HuH-7.5 (cell line): ENCODE measurements at places on chromosomes 5 and 9.

GRCh38 chr5:38465061-38465460, 91.4 kb downstream of the LIFR start:
- no peak for DNase-seq

DNA sequence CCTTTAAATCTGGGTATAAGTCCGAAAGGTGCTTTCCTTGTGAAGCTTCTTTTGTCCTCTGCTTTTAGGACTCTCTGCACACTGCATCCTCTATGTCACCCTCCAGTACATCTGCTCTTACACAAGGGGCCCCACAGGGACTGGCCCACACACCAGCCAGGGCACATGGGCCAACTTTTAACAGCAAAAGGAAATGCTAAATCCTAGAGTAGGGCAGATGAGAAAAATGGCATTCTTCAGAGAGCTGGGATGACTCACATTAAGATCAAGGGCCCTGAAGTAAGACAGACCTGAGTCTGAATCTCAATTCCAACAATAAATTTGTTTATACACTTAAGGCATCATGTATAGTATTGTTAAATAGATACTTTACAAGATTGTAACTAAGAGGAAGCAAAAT, 40.3 kb upstream of the CDKN2B start:
- no peak for DNase-seq

GRCh38 chr5:41290810-41291209, 77.5 kb upstream of the C6 start:
- DNase-seq = no peak

DNA sequence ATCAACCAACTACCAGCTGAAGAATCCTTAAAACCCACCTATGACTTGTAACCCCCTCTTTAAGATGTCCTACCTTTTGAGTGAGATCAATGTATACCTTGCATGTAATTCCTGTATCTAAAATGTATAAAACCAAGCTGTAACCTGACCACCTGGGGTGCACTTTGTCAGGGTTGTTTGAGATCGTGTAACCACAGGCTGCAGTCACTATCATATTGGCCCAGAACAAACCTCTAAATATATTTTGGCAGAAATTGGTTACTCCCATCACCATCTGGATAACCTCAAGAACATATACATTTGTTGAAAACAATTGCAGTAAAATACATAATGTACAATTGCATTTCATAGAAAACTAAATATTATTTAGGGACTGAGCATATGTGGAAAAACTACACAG, 8.4 kb downstream of the CARNMT1 start:
- no peak for DNase-seq

DNA sequence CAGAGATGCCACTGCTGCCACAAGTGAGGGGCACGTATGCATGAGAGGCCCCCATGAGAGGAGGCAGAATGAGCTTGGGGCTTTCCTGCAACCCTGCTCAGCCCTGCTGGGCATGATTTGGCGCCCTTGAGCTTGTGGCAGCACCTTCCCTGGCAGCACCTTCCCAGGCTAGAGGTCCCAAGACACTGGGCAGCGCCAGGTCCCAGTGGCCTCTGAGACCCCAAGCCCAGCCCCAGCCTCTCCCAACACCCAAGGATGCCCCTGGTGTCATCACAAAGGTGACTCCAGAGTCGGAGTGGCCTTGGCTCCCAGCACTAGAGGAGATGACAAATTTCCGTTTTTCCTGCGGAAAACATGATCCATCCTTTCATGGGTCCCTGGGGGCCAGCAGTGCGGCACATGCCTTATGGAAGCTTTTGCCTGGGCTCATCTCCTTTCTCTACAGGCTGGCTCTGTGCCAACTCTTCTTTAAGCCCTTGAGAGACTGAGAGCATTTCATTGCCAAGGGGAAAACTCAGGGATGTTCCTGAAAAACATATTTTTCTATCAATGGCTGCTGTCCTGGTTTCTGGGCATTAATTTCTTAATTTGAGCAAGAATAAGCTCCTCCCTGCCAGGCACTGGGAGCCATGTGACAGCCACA, 77.1 kb upstream of the ADAMTS2 start:
- DNase-seq = no peak

- DNase-seq = no peak
Measured at GRCh38 chr5:132463811-132464155, 26.8 kb downstream of the IRF1 start.

GRCh38 chr5:15695215-15695731, 195.3 kb downstream of the FBXL7 start:
- no peak for DNase-seq

- DNase-seq = no peak
Measured at GRCh38 chr5:69484891-69485290, 7.7 kb upstream of the OCLN start.

DNA sequence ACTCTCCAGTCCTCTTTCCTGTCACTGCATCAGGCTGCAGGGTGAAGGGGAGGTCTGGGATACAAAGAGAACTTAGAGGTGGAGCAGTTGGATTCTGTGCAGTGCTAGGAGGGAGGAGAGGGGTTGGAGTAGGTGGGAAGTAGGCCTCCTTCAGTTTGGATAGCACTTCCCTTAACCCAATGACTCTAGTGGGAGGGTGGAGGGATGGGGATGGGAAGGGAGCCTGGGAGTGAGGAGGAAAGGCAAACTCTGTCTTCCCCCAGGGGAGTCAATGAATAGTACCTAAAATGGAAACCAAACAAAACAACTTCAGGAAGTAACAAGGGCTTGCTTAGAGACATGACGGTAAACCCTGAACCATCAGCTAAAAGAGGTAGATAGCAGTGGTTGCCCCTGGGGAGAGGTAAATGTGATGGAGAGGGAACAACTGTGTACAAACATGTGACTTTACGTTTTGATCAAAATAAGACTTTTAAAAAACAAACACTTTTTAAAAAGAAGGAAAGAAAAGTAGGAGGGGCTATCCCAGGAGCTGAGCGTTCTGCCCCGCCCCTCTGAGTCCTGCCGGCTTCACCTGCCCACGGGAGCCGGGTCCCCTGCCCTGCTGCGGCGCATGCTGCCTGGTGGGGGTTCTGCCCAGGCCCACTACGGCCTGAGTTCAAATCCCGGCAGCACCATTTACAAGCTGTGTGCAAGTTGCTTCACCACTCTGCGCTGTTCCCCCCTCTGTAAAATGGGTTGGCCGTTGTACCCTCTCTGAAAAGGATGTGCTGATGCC, 30.9 kb downstream of the GSN start:
- DNase-seq = no peak

- no peak for DNase-seq
Measured at GRCh38 chr5:67179697-67180361, 16.8 kb downstream of the CD180 start.

GRCh38 chr9:96022445-96023051, 147.1 kb downstream of the ERCC6L2 start:
- no peak for DNase-seq

DNA sequence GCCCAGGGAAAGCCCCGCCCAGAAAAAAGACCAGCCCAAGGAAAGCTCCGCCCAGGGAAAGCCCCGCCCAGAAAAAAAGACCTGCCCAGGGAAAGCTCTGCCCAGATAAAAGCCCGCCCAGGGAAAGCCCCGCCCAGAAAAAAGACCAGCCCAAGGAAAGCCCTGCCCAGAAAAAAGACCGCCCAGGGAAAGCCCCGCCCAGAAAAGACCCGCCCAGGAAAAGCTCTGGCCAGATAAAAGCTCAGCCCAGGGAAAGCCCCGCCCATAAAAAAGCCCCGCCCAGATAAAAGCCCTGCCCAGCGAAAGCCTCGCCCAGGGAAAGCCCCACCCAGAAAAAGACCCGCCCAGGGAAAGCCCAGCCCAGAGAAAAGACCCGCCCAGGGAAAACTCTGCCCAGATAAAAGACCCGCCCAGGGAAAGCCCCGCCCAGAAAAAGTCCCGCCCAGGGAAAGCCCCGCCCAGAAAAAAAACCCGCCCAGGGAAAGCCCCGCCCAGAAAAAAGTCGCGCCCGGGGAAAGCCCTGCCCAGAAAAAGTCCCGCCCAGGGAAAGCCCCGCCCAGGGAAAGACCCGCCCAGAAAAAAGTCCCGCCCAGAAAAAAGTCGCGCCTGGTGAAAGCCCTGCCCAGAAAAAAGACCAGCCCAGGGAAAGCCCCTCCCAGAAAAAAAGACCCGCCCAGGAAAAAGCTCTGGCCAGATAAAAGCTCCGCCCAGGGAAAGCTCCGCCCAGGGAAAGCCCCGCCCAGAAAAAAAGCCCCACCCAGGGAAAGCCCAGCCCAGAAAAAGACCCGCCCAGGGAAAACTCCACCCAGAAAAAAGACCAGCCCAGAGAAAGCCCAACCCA, 11.9 kb downstream of the GRIN1 start:
- peak; percentile 85 for DNase-seq

GRCh38 chr5:67620424-67621397, 424.1 kb upstream of the CD180 start:
- no peak for DNase-seq

GRCh38 chr5:194102-194501, 2.8 kb downstream of the LRRC14B start:
- no peak for DNase-seq

DNA sequence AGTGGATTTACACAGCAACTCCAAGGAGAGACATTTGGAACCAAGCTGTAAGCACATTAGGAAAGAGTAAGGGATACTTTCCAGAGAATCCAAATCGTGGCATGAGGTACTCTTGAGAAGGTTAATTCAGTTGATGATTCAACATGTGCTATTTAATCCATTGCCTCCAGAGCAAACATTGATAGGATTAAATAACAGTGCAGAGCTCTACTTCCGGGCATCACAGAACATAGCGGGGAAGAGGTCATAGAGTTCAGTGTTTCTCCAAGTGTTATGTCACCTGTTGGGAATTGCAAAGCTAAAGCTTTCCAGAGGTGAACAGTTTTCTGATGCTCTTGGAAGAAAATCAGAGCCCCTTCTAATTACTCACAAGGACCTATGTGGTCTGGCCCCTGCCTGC, 127.5 kb downstream of the PPP2R2B start:
- DNase-seq = no peak

DNA sequence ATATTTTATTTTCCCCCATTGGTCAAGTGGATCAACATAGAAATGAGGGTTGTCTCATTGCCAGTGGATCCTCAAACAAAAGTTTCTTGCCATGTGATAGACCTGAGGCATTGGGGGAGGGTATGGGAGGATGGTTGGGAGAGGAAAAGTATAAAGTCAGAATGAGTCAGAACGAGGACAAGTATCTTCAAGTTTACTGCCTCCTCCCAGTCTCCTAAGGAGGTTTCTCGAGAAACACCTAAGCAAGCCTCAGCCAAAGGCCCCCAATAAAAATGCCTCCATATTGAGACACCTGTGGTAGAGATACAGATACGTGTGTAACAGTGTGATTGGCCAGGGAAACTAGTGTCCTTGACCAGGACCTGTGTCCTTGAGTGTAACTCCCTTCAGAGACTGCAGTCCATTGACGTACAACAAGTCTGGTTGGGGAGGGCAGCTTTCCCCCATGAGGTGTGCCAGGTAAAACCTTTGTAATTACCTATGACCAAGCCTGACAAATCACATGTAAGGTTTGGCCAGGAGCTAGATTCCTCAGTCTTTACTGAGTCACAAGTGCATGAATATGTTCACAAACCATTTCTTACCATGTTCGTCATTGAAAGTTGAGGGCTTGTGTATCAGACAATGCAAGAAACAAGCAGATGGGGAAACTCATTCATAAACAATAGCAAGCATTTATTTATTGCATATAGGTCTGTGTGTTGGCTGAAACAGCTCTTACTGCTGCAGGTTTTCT, 198.6 kb upstream of the SH3GL2 start:
- DNase-seq = no peak

GRCh38 chr5:141743866-141744272, 61.8 kb upstream of the ARAP3 start:
- DNase-seq = no peak

DNA sequence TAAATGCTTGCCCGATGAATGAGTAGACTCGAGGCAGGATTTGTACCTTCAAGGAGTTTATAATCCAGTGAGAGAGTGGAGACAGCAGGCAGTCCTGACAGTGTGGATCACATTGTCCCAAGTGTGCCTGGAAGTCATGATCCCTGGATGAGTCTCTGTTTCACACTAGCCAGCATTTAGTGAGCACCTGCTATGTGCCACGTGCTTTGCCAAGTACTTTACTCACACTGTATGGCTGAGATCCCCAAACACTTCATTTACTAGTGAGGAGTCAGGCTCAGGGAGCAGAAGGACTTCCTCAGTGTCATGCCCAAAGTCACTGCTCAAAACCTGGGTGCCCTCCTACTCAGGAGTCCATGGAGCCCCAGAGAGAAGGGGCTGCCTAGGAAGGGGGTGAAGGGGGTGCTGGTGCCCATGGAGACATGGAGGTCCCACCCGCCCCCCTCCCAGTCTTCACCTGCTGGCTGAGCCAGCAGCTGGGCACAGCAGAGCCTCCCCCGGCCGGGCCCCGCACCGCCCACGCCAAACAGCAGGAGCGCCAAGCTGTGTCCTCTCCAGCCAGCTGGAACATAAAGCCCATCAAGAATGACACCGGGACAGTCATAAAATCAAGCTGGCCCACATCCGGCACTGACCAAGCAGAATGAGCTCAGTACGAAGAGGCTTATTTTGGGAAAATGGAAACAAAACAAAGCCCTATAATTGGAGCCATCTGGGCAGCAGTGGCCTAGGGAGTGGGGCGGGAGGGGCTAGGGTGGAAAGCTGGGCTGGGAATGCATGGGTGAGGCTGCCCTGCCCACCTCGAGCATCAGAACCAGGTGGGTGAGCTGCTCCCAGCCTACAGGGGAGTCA, 10.6 kb downstream of the LAMC3 start:
- DNase-seq = no peak

DNA sequence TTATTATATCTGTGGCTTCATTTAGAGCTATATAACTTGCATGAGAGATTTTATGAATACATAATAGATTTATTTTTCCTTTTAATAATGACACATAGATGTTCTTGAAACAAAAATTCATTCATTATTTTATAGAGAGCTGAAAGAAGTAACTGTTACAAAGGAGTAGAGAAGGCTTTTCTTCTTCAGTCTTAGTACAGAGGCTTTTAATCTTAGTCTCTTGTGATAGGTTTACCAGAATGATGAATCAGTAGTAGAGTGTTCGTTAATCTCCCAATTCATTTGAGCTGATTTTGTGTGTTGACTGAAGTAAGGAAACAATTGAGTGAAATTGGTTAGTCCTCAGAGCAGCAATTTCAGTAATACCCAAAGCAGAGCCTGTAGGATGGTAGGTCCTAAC, 1284.1 kb upstream of the ACO1 start:
- DNase-seq = no peak

- DNase-seq = no peak
Measured at GRCh38 chr5:34510002-34510401, 146.1 kb upstream of the RAI14 start.

DNA sequence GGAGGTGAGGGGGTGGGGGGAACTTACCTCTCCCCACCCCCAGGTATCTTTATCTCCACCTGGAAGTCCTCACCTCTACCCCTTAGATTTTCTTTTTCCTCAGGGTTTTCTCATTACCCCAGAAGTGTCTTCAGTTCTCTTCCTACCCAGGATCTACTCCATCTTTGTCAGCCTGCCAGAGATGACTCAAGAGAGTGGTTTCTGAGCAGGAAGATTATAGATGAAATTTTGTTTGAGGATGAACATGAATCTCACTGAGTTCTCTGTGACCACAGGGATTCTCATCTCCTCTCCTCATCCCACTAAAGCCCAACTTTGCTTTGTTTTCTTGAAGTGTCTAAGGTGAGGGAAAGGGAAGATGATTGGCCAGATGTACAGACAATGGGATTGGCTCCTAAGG, 5.2 kb upstream of the HINT2 start:
- no peak for DNase-seq

- DNase-seq = no peak
Measured at GRCh38 chr9:108377881-108378280, 477.9 kb downstream of the ACTL7B start.

- DNase-seq = no peak
Measured at GRCh38 chr5:177539411-177539810, 15.0 kb downstream of the FAM193B start.

GRCh38 chr5:160390787-160391696, 8.8 kb downstream of the FAM200C start:
- DNase-seq = no peak

GRCh38 chr9:99834474-99834873, 12.8 kb downstream of the NR4A3 start:
- DNase-seq = no peak
